Neuronal stem cell (in vitro differentiated cells): ENCODE measurements at places on chromosomes 7 and 10.

DNA sequence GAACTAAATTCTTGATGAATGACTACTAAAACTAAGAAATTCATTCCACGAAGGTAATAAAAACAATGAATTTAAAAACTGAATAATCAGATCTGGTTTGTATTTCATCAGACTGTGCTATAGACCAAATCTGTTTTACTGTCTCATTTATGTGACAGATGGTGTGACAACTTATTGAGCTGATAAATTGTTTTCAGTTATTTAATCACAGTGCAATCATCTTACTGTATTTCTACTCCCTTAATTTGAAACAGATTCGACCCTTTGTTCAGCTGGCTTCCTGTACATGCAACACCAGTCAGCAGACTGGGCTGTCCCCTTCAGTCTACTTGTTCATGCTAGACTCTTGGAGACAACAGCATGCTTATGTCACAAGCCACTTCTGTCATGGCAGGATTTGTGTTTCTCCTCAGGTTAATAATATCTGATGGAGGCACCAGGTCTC lies 150.9 kb downstream of the MBL2 start:
- no peak for DNase-seq

- DNase-seq: no peak
These were observed 35.9 kb downstream of the FAM53B start for GRCh38 chr10:124708246-124708779.

DNA sequence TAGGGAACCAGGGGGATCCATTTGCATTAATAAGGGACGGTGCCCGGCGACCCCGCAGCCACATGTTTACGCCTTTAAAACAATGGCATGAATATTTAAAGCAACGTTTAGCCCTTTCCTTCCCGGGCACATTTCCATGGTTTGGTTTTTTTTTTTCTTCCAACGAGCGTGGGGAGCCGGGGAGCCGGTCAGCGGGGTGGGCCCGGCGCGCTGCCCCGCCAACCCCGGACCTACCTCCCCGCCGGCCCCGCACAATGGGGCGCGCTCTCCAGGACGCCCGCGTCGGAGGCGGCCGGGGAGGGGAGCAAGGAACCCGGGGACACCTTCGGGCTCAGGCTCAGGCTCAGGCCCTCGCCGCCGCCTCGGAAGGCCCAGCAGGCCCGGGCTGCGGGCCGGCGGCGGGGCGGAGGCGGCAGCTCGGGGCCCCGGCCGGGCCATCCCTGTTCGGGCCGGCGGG lies 1.0 kb downstream of the SEPHS1 start:
- no peak for DNase-seq

- DNase-seq: no peak
These were observed 14.5 kb downstream of the PSAP start for GRCh38 chr10:71836596-71836974.

DNA sequence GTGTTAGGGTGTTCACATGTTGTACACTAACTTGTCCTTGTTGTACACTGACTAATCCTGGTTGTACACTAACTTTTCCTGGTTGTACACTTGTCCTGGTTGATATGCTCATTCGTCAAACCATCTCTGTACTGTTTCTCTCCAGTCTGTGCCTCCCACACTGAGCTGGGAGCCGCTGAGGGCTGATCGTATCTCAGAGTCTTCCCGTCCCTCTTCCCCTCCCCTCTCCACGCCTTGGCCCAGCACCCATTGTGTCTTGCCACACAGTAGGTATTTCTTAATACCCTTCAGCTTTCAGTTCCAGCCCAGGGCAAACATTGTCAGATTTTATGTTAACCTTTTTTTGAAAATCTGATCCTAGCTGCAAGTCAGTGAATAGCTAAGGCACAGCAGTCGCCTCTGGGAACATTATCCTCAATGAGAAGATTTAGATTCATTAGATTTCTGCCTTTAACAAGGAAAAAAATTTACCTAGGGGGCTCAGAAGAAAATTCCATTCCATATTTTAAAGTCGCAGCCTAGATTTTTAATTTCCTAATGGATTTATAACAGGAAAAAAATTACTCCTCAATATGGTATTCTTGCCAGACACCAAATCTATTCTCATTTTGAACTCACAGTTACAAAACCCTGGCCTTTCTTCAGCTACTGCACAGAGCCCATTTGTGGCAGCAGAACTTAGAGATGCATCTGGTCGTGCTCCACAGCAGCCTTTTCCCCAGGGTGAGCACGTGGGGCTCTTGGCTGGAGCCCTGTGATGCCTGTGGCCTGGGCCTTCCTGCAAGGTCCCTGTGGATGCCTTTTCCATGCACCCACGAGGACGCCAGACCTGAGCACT lies 33.0 kb upstream of the CHST15 start:
- DNase-seq: no peak

- DNase-seq: no peak
These were observed 16.7 kb upstream of the SLC26A4 start for GRCh38 chr7:107643938-107644308.

DNA sequence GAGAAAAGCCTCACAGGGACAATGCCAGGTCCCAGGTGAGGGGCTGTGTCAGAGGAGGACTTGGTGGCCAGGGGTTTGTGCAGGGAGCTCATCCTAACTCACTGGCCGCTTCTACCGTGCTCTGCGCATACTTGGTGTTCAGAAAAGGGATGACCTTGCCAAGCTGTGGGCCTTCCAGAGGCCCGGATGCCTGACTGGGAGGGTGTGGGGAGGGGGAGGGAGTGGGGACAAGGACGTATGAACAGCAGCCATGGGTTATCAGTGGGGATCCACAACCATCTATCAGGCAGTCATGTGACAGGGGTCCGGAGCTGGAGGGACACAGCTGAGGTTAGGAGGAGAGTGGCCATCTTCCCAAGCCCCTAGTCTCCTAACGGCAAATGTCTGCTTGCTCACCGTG lies 6.2 kb downstream of the SFXN4 start:
- DNase-seq: no peak

- DNase-seq: no peak
These were observed 418.2 kb upstream of the AKR1E2 start for GRCh38 chr10:4407783-4408182.

GRCh38 chr7:24847754-24848153 lies 90.5 kb upstream of the GSDME start:
- DNase-seq: no peak

DNA sequence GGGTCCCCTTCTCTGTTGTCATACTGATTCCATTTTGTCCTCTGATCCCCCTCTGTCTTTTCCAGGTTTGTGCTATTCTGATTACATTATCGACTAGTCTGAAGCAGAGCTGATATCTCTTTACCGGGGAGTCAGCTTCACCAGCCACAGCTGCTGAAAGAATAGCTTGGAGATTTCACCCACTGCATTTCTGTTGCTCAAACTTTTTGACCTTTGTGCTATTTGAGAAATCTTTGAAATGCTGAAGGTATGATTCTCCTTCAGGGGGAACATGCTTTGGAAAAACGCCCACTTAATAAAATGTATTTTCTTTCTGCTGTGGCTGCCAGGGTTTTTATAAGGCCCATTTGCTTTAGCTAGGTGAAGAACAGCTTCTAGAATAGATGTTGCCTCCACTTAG lies 197.8 kb upstream of the TCF7L2 start:
- DNase-seq: no peak

GRCh38 chr7:37031571-37032257 lies 307.4 kb upstream of the AOAH start:
- DNase-seq: peak; percentile 79

DNA sequence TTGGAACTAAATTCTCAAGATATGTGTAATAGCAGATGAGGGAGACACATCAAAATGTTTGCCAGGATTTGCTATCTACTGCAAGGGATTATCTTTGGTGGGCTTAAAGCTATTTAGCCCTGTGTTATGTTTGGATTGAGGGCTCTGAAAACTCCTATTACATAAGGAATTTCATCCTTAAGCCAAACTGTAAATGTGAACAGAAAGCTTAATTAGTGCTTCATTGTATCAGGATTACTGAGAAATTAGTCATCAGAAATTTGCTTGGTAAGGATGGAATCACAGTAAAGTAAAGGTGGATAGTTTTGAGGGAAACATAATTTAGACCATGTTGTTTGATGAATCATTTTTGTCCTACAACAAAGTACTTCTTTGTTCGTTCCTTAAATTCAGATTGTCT lies 8.3 kb downstream of the ANKRD7 start:
- DNase-seq: no peak

GRCh38 chr7:70389531-70390151 lies 742.3 kb upstream of the GALNT17 start:
- DNase-seq: no peak

GRCh38 chr7:104933022-104933421 lies 81.0 kb upstream of the KMT2E start:
- DNase-seq: no peak

- no peak for DNase-seq
These were observed 432.9 kb downstream of the DNAJB6 start for GRCh38 chr7:157769526-157770215.

- DNase-seq: no peak
These were observed 391.8 kb upstream of the ETV1 start for GRCh38 chr7:14381306-14381705.

DNA sequence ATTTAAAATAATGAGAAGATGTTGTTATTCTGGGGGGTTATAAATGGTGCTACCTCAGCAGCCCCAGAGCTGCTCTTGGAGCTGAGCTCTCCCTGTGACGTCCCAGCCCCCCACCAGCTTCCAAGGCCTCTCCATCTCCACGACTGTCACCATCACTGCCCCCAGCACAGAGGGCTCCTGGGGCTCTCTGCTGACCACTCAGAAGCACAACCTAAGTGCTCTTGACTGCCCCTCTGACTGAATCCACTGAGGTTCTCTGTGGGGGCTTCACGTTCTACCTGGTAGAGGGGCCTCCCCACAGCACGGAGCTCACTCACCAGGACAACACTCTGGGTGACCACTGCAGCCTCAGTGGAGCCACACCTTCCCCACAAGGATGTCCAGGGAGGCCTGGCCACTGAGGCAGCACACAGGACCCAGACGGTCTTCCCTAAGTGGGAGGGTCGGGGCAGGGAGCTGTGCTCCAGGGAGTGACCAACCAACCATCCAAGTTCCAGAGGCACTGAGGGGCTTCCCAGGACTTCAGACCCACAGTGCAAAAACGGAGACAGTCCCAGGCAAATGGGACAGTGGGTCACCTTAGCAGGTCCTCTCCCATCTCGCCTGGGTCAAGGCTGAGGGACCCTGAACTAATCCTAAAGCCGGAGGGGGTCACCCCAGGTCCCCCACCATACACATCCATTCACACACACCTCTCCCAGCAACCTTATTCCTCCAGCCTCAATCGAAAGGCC lies 121.0 kb upstream of the PPP2R2D start:
- no peak for DNase-seq

- no peak for DNase-seq
These were observed 17.9 kb upstream of the BMPER start for GRCh38 chr7:33887266-33887975.

DNA sequence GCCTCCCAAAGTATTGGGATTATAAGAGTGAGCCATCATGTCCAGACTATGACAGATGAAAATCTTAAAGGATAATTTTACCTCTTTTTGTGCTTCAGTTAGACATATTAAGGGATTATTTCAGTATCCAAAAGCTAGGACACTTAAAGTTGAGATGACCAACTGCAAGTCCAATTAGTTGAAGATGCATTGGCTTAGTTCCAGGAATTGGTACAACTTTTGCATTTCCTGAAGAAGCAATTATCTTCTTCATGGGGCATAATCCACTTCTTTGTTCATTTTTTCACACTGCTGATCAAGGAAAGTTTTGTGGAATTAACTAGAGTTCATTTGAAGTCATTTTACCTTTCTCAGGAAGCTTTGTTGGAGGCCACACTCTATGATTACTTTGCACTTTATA lies 72.0 kb upstream of the HECW1 start:
- no peak for DNase-seq

- DNase-seq: no peak
These were observed 50.8 kb upstream of the IFRD1 start for GRCh38 chr7:112399501-112399900.

DNA sequence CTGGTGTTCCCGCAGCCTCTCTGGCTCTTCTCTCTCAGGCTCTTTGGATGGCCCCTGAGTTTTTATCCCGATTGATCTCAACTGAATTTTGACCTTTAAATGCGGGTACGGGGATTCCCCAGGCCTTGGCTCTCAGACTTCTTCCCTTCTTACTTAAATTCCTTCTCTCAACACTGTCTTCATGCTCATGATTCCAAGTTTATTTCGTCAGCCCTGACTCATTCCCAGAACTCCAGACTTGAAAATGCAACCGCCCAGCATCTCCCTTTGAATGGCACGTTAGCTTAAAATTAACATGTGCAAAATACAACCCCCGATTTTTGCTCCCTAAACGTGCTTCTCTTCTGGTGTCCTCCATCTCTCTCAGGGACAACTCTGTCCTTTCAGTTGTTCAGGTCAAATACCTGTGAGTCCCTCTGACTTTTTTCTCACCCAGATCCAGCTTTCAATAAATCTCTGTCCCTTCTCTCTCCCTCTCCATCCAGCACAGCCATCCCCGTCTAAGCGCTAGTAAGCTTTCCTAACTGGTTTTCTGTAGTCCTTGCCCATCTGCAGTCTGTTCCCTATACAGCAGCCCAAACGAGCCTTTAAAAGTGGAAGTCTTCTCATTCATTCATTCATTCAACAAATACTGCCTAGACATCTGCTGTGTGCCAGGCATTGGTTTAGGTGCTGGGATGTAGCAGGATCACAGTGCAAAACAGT lies 7.1 kb downstream of the HECW1 start:
- no peak for DNase-seq

- no peak for DNase-seq
These were observed 63.6 kb upstream of the RAB18 start for GRCh38 chr10:27440478-27440877.
